ENCODE measurements at places on chromosomes 1 and 21. TPM values are rescaled to one million over a fixed set of nuclear protein-coding genes. Genes with fewer than 3 reads are reported as not detected.

Gene HUNK
- total RNA-seq = 0.19 TPM

Gene HHIPL2
- not detected for total RNA-seq

Gene NPR1
- total RNA-seq = 10.0 TPM

Gene EFHD2
- 11.6 TPM for total RNA-seq

Gene SF3B4
- 22.8 TPM for total RNA-seq

Gene CDK18
- 172 TPM for total RNA-seq

Gene PSMD4
- total RNA-seq = 138 TPM

Gene FAM72A
- 1.2 TPM for total RNA-seq

Gene TMEM51
- total RNA-seq = 3.4 TPM

DNA sequence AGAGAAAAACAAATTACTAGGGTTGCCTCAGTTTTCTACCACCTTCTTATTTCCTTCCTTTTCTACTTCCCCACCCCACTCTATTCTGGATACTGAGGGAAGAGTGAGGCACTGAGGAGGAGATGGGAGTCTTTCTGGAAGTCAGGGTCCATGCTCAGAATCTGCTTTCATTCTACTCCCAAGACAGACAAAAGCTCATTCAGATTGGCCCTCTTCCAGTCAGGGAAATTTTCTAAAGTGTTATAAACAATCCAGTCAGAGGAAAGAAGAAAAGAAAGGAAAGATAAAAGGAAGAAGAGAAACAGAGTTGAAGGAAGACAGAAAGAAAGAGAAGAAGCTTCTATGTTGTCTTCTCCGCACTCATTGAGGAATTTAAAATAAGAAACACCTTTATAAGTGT is 228.6 kb downstream of the COP1 start:
- no peak for DNase-seq

GRCh38 chr21:20971296-20971921 is 26.8 kb upstream of the NCAM2 start:
- peak; percentile 63 for DNase-seq

DNA sequence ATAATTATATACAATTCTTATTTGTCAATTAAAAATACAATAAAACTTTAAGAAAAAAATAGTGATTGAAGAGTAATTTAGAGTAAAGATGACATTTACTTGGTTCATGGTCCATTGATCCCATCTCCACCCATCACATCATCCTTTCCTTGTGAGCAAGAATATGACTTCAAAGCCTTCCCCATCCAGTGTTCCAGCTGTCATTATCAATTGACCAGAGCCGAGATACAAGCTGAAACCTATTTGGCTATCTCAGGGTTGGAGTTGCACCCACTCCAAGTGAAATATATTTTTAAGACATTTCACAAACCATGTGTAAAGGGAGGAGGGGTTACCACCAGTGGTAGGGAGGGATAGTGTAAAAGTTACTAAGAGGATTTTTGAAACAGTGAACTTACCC is 428.9 kb upstream of the C1orf87 start:
- DNase-seq = no peak

GRCh38 chr1:247322442-247322841 is 9.2 kb downstream of the ZNF496 start:
- no peak for DNase-seq

DNA sequence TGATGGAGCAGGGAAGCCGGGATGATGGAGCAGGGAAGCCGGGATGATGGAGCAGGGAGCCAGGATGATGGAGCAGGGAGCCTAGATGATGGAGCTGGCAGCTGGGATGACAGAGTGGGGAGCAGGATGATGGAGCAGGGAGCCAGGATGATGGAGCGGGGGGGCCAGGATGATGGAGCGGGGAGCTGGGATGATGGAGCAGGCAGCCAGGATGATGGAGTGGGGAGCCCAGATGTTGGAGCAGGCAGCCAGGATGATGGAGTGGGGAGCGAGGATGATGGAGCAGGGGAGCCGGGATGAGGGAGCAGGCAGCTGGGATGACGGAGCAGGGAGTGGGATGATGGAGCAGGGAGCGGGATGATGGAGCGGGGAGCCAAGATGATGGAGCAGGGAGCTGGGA is 16.0 kb downstream of the GALNT2 start:
- no peak for DNase-seq

GRCh38 chr1:159987186-159987585 is 33.1 kb upstream of the SLAMF9 start:
- DNase-seq = no peak

DNA sequence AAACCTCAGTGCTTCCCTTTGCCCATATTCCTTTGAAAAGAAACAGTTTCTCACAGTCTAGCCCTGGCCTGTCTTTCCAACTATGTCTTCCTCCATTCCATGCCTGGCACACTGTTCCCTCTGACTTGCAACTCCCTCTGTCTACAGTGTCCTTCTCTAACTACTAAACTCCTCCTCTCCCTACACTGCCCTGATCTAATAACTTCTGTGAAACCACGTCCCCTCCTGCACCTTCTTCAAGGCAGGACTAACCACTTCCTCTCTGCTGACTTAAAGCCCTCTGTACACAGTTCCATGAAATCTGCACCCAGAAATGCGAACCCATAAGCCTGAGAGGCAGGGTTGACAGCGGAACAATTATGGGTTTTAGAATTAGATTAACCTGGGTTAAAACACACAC is 62.2 kb upstream of the ATP1B1 start:
- no peak for DNase-seq

DNA sequence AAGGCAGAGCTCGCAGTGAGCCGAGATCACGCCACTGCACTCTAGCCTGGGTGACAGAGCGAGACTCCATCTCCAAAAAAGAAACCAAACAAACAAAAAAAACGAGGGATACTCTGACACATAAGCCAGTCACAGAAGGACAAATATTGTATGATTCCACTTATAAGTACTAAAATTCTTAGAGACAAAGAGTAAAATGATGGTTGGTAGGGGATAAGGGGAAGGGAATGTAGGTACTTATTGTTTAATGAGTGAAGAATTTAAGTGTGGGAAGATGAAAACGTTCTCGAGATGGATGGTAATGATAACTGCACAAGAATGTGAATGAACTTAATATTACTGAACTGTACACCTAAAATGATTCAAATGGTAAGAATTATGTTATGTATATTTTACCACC is 66.7 kb upstream of the GUCA2A start:
- DNase-seq = no peak

- no peak for DNase-seq
Observed at GRCh38 chr1:185404907-185405568, 88.0 kb upstream of the IVNS1ABP start.

DNA sequence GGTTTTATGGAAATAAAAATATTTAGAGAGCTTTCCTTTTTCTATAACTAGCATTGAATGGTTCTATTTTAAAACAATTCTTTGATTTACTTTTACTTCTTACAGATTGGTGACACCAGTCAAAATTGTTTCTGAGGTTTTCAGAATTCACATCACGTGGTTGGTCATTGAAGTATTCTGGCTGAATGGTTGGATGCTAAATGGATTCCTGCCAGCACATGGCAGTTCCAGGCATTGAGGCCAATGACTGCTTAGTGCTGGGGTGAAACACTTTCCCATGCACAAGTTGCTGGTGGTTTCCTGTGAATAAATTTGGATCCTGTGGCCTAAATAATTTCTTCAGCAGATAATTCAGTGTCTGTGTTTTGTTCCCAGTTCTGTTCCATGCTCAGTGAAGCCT is 20.6 kb downstream of the NCAM2 start:
- DNase-seq = no peak

DNA sequence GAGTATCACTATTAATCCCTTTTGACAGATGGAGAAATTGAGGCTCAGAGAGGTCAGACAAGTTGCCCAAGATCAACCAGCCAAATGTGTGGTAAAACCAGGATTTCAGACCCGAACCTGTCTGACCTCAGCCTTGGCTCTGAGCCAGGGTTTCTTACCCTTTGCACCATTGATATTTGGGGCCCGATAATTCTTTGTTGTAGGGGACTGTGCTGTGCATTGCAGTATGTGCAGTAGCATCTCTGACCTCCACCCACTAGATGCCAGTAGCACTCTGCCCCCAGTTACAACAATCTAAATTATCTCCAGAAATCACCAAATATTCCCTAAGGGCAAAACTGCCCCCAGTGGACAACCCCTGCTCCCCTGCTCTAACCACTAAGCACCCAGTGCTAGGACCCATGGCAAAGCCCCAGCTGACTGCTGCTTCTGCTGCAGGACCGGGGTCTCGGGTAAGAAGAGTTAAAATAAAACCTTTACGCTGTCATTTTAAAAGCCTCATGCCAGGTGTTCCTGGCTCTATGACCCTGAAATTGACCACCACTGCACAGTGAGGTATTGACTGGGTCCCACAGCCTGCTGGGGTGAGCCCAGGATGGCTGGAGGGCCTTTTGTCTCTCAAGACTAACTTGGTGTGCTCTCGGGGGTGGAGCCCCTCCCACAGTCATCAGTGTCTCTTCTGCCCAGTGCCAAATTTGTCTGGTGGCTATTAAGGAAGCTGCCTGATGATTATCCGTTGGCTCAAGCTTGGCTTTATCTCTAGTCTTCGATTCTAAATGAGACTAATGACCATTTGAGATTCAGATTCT is 5.6 kb upstream of the MAN1C1 start:
- DNase-seq = no peak

GRCh38 chr1:15989776-15990175 is 13.9 kb upstream of the ZBTB17 start:
- no peak for DNase-seq

GRCh38 chr1:198656500-198656932 is 17.7 kb downstream of the PTPRC start:
- DNase-seq = peak; percentile 65

- no peak for DNase-seq
Observed at GRCh38 chr1:239587066-239587465, 200.7 kb downstream of the CHRM3 start.

GRCh38 chr1:174112489-174113162 is 46.7 kb upstream of the RABGAP1L start:
- DNase-seq = no peak

- no peak for DNase-seq
Observed at GRCh38 chr21:33552093-33552998, 9.5 kb downstream of the SON start.

DNA sequence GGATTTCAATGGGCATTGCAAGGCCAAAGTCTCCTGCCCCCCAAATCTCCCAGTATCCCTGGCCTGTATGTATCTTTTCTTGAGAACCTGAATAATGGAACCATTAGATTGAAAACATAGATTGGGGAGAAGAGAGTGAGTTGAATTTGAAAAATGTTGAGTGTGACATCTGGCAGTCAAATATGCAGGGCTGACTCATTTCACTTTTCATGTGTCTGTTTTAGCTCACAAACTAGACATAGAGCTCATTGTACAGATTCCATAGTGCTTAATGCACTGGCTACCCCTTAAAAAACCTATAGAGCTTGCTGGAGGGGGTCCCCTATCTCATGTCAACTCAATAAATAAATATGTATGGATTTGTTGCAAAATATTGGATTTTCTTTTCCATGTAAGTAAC is 30.8 kb downstream of the DDR2 start:
- no peak for DNase-seq

- DNase-seq = no peak
Observed at GRCh38 chr21:15366555-15366954, 301.8 kb upstream of the NRIP1 start.

GRCh38 chr1:247517795-247518612 is 18.2 kb downstream of the OR2C3 start:
- no peak for DNase-seq

DNA sequence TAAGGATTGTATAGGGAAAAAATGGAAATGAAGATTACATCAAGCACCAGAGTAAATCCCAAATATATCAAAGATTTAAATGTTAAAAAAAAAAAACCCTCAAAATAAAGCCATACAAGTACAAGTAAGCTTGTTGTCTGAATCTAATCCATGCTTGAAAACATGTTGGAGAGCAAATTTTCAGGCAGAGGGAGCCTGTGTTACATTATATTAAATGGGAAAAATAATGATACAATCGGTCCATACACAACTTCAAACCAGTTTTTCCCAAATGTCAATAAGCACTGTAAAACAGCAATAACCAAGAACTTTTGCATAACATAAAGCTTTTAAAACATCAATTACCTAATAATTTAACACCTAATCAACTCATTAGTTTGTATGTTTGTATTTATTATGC is 949.4 kb upstream of the ADGRL4 start:
- DNase-seq = no peak

DNA sequence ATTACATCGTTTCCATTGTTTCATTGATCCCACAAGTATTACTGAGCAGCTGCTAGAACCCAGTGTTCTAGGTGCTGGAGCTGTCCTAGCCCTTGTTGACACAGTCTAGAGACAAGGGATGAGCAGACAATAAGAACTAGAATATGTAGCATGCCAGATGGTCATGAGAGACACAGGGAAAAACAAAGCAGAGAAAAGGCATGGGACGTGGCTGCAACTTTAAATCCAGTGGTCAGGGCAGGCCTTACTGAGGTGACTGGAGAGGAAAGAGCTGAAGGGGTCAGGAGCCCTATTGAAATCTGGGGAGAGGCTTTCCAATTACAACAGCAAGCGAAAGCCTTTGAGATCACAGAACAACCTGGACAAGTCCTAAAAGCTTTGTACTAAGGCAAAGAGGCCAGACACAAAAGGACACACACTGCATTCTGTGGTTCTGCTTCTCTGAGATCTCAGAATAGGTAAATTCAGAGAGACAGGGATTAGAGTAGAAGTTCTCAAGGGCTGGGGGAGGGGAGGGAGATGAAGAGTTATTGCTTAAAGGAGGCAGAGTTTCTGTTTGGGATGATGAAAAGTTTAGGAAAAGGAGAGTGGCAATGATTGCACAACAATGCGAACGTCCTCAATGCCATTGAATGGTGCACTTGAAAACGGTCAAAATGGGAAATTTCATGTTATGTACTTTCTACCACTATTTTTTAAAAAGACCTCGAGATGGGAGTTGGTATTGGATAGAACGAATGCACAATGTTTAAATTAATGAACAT is 467.4 kb upstream of the VAMP3 start:
- no peak for DNase-seq

DNA sequence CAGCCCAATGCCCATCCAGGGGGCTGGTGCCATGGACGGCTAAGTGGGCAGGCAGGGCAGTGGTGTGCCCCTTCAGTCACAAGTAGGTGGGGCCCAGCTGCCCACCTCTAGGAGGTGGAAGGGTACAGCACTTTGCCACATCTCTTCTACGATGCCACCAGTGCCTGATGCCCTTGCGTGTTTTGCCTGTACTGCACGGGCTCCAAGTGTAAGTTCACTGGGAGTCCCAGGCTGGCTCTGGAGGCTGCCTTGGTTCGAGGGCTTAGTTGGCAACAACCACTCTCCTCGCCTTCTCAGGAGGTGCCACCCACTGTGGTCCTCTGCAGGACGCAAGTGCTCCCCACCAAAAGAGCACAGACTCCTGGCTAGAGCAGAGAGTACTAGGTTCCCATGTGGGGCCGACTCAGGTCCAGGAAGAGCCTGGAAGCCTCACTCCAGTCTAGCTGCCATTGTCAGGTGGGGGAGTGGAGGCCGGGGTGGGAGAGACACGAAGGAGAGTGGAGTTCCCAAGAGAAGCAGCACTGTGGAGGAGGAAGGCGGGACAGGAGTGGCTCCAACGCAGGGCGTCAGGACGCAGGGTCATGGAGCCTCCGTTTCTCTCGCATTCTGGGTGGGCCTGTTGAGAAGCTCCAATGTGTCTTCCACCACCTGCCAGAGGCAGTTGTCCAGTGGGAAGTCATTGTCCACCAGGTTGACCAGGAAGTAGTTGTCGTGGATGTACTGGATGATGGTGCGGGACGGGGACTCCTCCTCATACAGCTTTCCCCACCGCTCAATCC is 15.5 kb downstream of the MTHFR start:
- DNase-seq = peak; percentile 37

All from Right ventricle myocardium superior (tissue), 1 donor.